Stimulated activated memory B cell treated with anti-CD40 and anti-IgM and Interleukin-4, amounts not matched to agents 10 μg/mL and 1 μg/mL and 100 μg/mL, for 72 hours (primary cell): ENCODE measurements at places on chromosomes 16 and 17.

GRCh38 chr16:15676506-15676905 is 26.5 kb downstream of the NDE1 start:
- ATAC-seq, result no peak

DNA sequence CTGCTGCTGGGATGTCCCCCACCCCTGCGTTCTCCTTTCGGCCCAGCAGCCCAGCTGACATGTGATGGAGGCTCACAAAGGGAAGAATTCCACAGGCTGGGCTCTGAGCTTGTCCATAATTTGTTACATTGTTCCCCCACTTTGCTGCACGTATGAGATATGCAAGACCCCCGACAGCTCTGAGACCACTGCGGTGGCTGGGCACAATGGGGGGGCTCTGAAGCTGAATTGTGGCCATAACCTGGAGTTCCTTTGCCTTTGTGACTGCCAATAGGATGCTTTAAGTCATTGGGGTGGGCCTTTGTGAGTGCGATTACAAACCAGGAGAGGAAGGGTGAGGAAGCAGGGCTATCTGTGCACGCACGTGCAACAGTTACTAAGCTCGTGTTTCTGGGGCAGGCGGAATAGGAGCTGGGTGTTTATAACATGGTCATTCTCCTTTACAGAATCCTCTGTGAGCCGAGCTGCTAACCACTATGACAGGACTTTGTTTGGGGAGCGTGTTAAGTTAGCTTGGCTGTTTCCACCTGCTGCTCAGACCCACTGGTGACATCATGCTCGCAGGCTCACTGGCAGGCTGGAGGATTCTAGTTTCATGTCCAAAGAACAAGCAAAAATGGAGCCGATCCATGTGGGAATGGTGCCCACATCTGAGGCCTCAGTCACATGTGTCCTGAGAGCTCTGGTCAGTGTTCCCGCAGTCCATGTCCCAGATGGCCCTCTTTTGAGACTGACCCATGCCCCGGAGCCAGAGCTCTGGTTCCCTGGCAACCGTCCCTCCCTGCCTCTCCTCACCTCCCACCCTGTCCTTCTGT is 208.3 kb upstream of the SALL1 start:
- ATAC-seq, result no peak

DNA sequence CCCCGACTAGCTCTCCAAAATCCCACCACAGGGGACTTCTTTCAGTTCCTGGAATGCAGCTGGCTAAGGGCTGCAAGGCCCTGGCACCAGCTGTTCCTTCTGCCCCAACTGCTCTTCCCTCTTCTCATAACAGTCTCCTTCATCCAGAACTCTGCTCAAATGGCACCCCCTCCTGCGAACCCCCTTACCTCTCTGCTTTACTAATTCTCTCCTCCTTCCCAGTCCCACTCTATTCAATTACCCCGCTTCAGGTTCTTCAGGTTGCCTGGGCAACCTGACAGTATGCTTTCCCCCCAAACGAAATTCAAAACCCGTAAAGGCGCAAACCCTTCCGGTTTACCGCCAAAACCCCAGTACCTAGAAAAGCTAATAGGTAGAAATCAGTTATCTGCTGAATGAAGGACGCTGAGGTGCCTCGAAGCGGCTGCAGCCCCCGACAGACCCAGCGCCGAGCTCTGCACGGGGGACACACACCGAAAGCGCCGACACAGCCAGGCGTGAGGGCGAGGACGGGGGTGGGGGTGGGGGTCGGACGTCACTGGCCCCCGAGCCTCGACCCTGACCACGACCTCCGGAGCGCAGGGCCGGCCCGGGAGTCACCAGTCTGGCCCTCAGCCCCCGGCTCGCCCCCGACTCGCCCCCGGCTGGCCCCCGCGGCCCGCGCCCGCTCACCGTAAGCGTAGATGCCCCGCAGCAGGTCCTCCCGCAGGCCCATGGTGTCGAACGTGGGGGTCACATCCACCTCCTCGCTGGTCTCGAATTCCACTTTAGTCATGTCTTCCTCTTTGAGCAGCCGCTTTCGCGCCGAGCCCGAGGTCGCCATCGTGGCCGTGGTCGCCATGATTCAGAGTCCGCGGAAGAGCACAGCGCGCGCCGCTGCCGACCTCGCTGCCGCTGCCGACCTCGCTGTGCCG is 550 bp downstream of the EIF4A3 start:
- peak; percentile 16 for ATAC-seq

DNA sequence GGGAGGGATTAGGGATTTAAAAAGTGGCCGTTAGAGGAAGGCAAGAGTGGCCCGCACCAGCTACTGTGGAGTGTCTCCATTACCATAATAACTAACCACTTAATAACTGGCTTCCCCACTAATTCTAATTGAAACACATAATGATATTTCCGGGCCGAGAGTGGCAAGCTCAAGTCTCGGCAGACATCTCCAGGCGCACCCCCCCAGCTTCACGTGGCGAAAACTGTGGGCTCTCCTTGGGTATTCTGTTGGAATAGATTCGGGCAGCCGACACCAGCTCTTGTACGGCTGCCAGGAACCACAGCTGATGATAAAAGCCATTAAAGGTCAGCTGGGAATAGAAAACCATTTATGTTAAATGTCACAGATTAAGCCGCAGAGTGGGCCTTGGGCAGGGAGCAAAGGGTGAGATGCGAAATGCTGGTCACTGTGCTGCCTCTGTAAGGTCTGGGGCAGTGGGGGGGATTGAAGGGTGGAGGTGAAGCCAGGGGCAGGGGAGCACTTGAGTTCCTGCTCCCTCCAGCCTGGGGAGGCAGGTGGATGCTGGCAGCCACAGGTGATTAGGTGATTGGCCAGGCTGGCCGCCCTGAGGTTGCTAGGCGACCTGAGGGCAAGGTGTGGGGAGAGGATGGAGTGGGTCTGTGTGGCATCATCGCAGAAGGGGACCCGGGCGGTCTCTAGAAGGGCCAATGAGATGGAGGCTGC is 115.6 kb upstream of the SDK2 start:
- ATAC-seq, result no peak

DNA sequence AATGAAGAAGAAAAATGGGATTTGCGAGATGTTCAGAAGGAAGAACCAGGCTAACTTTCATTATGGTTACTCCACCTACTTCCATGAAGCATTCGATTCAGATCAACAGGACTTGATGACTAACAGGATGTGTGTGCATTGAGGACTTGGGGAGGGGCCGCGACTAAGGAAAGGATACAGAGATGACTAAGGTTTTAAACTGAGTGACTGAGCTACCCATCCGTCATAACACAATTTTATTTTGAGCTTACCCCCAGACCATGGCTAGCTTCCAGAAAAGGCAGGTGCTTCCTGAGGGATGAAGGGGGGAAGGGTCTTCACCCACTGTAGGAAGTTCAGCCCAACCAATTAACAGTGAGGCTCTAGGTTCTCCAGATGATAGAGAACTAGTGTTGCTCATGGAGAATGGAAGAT is 2.5 kb upstream of the CDYL2 start:
- no peak for ATAC-seq

DNA sequence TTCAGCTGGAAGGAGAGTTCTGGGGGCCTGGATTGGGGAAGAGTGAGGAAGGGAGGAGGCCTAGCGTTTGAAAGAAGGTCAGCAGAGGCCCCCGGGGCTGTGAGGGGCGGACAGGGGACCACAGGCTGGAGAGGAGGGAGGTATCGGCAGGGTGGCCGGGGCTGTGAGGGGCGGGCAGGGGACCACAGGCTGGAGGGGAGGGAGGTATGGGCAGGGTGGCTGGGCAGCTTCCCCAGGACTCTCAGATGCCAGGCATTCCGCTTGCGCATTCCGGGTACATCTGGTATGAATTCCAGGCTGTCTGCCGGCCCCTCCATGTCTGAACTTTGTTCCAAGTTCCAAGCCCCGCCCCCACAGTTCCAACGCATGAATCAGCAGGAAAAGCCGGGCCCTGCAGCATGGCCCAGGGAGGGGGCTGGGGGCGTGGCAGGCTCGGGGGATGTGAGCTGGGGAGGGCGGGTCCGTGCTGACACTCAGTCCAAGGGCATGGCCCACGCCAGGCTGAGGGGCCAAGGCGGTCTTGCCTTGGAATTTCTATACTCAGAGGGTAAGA is 4.3 kb upstream of the TLCD2 start:
- ATAC-seq, result no peak

GRCh38 chr17:55768936-55769624 is 18.2 kb downstream of the PCTP start:
- no peak for ATAC-seq

DNA sequence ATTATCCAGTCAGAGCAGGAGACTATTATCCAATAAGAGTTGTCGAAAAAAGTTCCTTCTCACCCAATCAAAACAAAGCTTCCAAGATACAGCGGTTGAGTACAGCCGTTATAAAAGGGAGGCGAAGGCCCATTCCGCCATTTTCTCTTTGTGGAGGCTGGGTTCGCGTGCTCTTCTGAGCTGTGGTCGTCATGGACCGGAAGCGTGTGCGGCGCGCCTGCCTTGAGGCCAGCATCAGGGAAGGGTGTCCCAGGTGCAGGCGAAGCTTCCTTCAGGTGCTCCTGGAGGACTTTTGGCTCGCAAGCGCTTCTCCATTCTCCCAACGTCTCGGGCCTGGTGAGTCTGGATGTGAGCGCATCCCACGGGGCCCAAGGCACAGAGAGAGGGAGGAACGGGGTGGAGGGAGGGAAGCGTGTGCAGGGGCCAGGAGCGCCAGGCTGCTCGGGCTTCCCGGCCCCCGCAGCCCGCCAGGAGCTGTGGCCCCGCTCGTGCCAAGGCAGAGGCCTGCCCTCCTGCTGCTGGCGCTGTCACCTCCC is 99.2 kb downstream of the GOSR1 start:
- ATAC-seq, result no peak

- no peak for ATAC-seq
These were observed 44.4 kb downstream of the ACTG1 start for GRCh38 chr17:81468111-81468769.
